ENCODE measurements at places on chromosomes 7 and 10.

GRCh38 chr10:122656308-122656705 is 43.3 kb downstream of the C10orf120 start:
- no peak for DNase-seq

GRCh38 chr10:58473976-58474375 is 38.7 kb upstream of the BICC1 start:
- no peak for DNase-seq

DNA sequence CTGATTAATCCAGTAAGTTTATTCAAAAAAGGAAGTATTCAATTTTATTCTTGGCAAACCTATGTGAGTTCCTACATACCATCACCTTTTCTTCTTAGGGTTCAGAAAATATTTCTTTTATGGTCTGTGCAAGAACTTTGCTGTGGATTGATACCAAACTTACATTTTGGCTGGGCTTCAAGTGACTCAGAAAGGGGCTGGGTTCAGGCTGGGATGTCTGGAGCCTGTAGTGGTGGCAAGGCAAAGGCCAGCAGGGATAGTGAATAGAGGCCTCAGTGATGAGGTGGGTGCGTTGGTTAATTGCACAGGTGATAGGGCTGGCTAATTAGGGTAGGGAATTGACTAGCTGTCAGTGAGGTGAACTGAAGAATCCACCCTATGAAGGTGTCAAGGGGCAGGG is 40.2 kb upstream of the ATXN7L1 start:
- no peak for DNase-seq

DNA sequence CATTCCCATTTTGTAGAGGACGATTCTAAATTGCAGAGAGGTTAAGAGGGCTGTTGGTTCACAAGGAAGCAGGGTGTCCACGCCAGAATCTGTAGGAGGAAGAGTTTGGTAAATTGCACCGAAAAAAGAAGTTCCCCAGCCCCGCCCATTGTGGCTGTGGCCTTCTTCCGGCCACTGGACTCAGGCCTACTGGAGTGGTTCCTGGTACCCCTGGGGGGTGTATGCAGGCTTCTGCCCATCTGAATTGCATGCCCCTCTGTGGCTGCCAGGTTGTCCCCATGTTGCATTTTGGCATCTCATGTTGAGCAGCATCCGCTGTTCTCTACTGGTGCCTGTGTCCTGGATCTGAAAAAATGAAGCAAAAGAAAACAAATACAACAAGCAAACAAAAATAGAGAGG is 234.2 kb downstream of the WDR11 start:
- DNase-seq, result no peak

DNA sequence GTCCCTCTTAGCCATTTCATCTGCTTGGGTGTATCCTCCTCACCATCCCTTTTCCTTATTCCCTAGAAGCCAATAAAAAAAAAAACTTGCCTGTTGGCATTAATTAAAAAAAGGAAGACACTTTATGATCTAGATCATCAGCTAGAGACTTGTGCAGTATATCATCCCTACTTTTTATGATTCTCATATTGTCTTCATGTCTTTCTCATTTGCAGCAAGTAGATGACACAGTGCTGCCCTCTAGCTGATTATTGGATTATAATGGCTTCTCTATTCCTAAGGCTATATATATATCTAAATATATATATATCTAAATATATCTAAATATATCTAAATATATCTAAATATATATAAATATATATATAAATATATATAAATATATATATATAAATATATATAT is 272.4 kb upstream of the LRGUK start:
- no peak for DNase-seq

GRCh38 chr10:120473593-120473992 is 16.6 kb downstream of the PLPP4 start:
- no peak for DNase-seq

- DNase-seq, result no peak
These were observed 2.6 kb upstream of the PPIF start for GRCh38 chr10:79344502-79345195.

- DNase-seq, result no peak
These were observed 8.6 kb downstream of the SLC13A1 start for GRCh38 chr7:123191132-123191531.

- no peak for DNase-seq
These were observed 80.4 kb downstream of the PPP1R3C start for GRCh38 chr10:91552274-91553095.

- DNase-seq, result no peak
These were observed 97.7 kb downstream of the SH3PXD2A start for GRCh38 chr10:103757531-103758293.

GRCh38 chr7:128033246-128033645 is 2.0 kb upstream of the LRRC4 start:
- no peak for DNase-seq

- DNase-seq, result no peak
These were observed 245.9 kb downstream of the SKAP2 start for GRCh38 chr7:26618449-26618848.

GRCh38 chr10:93368210-93368609 is 113.9 kb downstream of the MYOF start:
- no peak for DNase-seq

DNA sequence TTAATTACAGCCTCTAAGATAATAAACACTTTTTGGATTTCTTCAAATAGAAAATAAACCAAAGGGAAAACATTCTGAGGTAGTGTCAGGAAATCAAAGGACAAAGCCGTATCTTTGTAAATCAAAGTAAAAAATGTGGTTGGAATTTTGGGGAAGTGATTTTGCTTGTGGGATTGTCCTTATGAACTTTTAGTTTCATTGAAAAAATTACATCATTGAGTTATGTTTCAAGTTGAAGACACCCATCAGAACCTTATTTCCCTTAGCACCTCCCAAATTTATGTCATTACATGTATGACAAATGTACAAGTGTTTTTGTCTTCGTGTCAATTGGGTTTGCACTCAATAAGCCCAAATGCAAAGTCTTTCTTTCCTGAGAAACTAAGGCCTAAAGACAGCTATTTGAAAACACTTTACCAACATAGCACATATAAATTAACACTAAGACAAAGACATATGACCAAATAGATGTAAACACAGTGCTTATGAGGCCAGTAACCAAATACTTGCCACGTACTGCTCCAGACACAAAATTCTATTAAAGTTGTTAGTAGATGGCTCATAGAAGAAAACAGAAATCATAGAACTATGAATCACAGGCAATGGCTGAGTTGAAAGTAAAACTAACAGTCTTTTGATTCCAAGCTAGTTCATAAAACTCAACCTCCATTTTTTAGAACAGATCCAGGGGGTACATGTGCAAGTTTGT is 26.9 kb upstream of the LAMB4 start:
- DNase-seq, result no peak

GRCh38 chr7:150719960-150720891 is 3.8 kb downstream of the GIMAP1 start:
- DNase-seq, result no peak

GRCh38 chr7:102193806-102194205 is 92.9 kb upstream of the SH2B2 start:
- no peak for DNase-seq

GRCh38 chr10:132946-133898 is 2.0 kb upstream of the ZMYND11 start:
- no peak for DNase-seq

- no peak for DNase-seq
These were observed 272.2 kb upstream of the NPVF start for GRCh38 chr7:25500393-25500921.

DNA sequence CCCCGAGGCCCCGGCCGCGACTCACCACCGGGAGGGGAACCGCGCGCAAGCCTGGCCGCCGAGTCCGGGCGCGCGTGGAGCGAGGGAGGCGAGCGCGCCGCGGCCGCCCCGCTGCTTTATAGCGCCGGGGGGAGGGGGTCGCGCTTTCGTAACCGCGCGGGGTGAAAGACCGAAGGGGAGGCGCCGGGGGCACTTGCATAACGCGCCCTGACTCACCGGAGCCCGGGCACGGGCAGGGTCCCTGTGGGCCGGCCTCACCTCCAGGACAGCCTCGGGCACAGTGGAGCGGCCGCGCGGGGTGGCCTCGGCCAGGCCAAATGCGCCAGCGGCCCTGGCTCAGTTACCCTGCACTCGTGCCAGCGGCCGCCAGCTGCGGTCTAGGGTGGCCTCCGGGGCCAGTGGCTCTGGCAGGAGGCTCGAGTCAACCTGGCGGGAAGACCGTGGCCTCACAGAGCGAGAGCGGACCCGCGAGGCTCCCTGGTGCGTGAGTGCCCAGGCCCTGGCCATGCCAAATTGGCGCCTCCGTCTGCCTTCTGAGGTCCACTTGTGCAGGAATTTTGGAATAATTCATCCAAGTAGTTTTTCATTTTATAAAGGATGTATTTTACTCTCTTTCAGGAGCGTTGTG is at the start of gene RBP4:
Gene RBP4, minus strand, starts transcription at position 90 of the 628 bp plus-strand sequence. CDS start 207 bp downstream, outside the sequence.
- no peak for DNase-seq

DNA sequence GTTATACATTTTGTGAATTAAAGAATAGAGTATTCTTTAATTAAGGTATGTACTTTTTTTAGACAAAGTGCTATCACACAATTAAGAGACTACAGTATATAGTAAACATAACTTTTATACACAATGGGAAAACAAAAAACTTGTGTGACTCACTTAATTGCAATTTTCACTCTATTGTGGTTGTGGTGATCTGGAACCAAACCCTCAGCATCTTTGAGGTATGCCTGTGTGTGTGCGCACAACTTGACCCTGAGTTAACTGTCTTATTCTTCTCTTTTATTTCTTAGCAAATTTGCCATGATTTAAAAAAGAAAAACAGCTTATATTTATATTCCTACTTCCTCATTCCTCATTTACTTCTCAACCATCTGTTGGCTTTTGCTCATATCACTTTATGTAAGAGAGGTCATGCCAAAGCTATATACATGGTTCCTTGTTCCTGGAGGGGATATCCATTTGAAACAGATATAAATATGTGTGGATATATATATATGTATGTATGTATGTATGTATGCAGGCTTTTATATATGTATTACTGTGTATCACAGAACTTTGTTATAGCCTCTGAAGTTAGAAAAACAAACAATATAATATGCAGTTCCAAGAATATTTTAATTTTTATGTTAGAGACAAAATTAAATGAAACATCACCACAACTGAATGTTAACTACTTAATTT is 259.5 kb upstream of the HGF start:
- DNase-seq, result no peak

DNA sequence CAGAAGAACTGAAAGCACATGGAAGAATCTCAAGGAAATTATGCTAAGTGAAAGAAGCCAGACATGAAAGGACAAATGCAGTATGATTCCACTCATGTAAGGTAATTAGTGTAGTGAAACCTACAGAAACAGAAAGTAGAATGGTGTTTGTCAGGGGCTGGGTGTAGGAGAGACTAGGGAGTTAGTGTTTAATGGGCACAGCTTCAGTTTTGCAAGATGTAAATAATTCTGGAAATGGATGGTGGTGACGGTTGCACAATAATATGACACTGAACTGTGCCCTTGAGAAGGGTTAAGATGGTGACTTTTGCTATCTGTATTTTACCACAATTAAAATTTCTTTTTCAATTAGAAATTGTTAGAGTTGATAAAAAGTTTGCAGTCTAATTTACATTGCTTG is 157.3 kb upstream of the ADCY1 start:
- no peak for DNase-seq

GRCh38 chr7:7861211-7861633 is 107.4 kb upstream of the GLCCI1 start:
- no peak for DNase-seq

DNA sequence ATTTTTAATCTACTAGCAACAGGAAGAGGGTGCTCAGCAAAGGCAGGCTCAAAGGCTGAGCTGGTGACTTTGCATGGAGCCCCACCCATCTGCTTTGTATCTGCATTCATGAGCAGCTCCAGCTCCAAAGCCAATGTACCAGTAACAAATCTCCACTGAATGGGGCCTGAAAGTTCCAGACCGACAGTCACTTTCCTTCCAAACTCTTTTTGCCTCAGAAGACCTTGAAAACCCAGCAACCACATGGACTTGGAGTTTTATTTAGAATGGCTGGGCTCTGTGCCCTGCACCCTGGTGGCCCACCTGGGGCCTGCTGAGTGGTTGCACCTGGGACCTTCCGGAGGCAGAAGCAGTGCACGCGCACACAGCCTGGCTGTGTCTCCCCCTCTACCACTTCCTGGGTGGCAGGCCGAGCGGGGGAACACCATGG is 195.0 kb upstream of the PLXNA4 start:
- DNase-seq, result no peak

DNA sequence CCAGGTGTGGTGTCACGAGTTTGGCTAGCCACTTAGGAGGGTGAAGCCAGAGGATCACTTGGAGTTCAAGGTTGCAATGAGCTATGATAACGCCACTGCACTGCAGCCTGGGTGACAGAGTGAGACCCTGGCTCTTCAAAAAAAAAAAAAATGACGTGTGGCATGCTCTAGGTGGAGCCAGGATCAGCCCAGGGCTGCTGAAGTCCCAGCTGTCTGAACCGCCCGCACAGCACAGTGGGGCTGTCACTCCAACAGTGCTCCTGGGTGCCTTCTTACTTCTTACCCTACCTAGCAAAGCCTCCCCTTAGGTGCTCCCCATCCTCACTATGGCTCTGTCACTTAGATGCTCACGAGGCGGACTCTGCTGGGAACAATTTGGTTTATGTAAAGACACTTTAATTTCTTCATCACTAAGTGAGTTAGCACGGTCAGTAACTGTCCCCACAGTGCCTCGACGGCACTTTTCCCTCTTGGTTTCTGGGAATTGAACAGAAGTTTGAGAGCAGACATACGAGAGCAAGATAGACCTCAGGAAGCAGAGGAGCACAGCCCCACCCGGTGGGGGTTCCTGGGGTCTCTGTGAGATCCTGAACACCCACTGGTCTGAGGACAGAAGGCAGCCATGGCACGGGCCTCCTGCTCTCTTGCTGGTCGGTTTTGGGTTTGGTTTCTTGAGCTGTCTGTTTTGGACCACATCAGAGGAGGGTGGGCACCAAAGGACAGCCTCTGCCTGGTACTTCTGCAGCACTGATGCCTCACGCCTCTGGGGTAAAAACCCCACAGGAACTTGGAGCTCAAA is 66.2 kb upstream of the BTBD16 start:
- DNase-seq, result no peak

DNA sequence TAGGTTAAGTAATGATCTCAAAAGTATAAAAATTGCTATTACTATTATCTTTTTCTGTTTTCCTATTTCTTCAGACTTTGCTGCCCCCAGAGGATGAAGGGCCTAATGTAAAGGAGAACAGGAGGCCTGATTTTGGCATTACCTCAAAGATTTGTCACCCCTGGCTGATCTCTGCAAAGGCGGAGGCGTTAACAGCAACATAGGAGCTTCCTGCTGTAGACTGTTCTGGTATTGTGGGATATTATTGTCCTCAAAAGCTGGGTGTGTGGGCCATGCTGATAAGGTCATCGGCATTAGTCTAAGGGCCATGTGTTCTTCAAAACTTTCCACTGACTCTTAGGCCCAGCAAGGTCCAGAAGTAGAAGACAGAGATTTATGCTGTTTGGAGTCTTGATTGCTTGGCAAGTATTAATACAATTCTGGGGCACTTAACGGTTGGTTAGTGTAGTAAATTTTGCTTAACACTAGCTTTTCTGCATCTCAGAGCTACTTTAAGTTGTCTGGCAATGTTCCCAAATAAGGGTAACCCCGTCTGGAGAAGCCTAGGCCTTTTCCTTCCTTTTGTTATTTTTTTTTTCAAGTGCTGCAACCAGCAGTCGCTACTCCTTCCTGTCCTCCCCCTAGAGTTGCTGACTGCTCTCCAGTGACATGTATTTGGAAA is 14.0 kb upstream of the ENTPD1 start:
- DNase-seq, result no peak

- no peak for DNase-seq
These were observed 75.5 kb upstream of the AGK start for GRCh38 chr7:141475679-141476078.
